ENCODE measurements at places on chromosomes 13 and 19.
A peak's percentile ranks its signal among the peaks of the same experiment; 100 is the strongest.

GRCh38 chr19:12847159-12848139 is 9.1 kb downstream of the MAST1 start:
- peak; percentile 83 for DNase-seq

- no peak for DNase-seq
Measured at GRCh38 chr13:73933795-73934194, 200.4 kb downstream of the KLF12 start.

DNA sequence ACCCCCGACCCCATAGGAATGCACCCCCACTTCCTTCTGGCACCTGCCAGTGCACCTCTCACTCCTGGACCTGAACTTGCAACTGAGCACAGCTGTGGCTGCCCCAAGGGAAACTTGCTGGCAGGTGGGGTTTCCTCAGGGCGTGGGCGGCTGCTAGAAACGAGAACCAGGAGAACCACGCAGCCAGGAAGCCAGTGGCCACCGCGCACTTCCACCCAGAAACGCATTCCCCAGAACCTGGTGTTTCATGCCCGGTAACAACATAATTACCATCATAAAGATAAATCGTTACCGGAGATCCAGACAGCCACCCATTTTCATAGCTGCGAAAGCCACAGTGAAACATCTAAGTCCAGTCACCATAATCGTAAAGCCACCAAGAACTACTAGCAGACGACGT is 75.2 kb upstream of the C13orf46 start:
- peak; percentile 38 for DNase-seq

DNA sequence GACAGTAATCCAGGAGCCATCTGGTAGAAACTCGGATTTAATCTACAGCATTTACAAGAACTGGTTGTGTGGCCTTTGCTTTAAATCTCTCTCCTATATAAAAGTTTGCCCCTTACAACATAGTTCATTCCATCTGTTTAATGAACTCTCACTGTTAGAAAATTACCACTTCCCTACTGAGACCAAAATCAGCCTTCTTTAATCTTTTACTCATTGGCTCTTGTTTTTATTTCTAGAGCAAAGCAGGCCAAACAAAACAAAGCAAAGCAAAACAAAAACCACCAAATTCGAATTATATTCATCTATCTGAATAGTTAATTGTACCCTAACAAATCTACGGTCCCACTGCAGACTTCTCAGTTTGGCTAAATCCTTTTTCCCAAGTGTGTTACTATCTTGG is 127.0 kb downstream of the UGGT2 start:
- no peak for DNase-seq

DNA sequence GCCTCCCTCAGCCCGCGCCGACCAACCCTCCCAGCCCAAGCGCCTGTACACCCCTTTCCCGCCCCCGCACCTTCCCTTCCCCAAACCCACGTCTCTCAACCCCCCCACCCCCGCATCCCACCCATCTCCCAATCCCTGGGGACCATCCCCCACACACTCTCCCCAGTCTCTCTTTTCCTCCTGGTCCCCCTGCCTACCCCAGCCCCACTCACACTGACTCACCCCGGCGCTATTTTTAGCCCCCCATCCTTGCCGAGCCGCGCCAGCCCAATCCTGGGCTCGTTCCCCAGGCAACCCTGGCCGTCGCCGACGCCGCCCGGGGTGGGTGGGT is 11.7 kb downstream of the CIC start:
- DNase-seq, result no peak

- DNase-seq, result peak; percentile 59
Measured at GRCh38 chr19:41546386-41546789, 29.6 kb upstream of the CEACAM21 start.

DNA sequence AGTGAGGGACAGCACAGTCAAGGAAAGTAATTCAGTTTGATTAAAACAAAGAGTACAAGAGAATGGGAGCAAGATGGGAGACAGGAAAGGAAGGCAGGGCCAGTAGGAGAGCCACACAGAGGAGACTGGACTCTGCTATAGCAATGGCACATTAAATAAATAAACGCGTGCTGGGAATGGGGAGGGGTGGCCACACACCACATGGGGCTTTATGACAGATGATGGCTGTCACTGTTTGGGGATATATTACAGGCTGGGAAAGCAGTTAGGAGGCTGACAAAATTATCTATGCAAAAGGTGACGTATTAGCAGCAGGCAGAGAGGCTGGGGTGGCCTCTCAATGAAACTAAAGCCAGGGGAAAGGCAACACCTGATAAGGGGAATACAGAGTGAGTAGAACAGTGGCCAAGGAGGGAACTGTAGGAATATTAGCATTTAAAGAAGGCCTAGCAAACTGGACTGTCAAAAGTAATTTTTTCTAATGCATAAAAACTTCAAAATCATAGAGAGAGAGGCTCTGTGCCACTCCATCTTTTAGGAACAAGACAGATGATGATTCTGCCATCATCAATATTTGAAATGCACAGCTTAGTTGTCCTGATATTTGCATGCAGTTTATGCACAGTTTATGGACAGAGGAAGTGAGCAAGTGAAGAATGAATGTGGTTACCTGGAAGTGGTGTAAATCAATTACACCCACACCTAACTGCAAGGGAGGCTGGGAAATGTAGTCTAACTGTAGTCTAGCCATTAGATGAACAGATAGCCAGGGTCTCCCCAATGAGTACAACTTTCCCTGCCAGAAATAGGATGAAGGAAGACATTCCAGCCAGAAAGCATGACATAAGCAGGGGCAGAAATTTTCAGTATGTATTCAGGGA is 346.5 kb downstream of the FOXO1 start:
- peak; percentile 7 for DNase-seq

DNA sequence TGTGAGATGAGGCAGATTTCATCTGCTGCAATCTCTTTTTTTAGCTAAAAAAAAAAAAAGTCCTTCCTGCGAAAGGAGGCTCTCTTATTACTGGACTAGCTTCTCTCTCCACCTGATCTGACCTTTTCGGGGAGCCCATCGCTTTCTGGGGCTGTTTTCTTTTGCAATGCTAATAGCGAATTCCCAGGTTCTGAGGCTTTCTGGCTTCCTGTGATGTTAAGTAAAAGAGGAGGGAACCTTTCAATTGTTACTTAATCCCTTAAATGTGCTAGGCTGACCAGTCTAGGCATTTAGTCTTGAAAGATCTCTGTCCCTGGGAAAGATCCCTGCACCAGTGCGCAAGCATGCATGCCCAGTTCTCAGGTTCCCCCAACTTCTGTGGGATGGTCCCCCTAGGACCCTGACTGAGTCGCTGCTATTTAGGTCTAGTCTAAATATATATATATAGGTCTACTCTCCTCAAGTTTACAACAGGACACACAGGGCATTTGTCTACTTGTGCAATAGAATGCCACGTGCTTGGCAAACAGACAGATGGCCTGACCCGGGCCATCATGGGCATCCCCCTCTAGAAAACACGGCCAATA is 224.7 kb downstream of the ZNF536 start:
- no peak for DNase-seq

GRCh38 chr13:101289764-101290163 is 126.5 kb downstream of the NALCN start:
- DNase-seq, result no peak

DNA sequence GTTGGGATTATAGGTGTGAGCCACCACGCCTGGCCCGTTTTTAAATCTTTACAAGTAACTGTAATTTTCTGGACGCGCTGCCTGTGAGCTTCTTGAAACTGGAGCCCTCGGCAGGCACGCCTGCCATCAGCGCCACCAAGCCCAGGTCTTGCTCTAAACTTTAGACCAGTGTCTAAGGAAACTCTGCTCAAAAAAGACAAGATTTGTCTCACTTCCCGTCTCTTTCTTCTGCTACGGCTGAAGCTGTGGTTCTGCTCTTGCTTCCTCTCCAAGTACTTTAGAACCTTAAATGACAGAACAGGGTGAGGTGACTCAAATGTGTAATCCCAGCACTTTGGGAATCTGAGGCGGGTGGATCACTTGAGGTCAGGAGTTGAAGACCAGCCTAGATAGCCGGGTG is 24.9 kb downstream of the RCN3 start:
- peak; percentile 56 for DNase-seq

- no peak for DNase-seq
Measured at GRCh38 chr13:35764326-35765015, 288.0 kb upstream of the MAB21L1 start.

- no peak for DNase-seq
Measured at GRCh38 chr13:35964863-35965180, 166.4 kb downstream of the DCLK1 start.

GRCh38 chr19:57262044-57262443 is 18.2 kb upstream of the ZNF460 start:
- DNase-seq, result no peak

- no peak for DNase-seq
Measured at GRCh38 chr19:44303320-44303719, 1.5 kb downstream of the ZNF235 start.
